ENCODE measurements at places on chromosomes 7 and 10.

- peak; percentile 57 for DNase-seq
These were observed 194.9 kb downstream of the SUGCT start for GRCh38 chr7:40329601-40330153.

GRCh38 chr7:39088730-39089593, 111.3 kb downstream of the POU6F2 start:
- no peak for DNase-seq

DNA sequence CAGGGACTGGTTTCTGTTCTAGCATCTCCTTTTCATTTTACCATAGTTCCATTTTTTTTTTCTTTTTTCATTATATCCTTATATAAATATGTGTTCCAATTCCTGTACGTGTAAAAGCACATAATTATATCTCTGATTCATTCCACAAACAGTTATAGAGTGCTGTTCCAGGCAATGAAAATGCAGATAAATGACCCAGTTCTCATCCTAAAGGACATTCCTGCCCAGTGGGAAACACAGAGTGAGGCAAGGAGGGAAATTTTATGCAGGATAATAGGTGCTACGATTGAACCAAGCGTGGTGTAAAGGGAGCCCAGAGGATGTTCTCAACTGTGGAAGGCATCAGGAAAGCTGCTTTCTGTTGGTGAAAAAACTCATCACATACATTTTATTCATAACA, 408.1 kb downstream of the GATA3 start:
- no peak for DNase-seq

- DNase-seq = no peak
These were observed 9.1 kb upstream of the DENND2A start for GRCh38 chr7:140649556-140650205.

DNA sequence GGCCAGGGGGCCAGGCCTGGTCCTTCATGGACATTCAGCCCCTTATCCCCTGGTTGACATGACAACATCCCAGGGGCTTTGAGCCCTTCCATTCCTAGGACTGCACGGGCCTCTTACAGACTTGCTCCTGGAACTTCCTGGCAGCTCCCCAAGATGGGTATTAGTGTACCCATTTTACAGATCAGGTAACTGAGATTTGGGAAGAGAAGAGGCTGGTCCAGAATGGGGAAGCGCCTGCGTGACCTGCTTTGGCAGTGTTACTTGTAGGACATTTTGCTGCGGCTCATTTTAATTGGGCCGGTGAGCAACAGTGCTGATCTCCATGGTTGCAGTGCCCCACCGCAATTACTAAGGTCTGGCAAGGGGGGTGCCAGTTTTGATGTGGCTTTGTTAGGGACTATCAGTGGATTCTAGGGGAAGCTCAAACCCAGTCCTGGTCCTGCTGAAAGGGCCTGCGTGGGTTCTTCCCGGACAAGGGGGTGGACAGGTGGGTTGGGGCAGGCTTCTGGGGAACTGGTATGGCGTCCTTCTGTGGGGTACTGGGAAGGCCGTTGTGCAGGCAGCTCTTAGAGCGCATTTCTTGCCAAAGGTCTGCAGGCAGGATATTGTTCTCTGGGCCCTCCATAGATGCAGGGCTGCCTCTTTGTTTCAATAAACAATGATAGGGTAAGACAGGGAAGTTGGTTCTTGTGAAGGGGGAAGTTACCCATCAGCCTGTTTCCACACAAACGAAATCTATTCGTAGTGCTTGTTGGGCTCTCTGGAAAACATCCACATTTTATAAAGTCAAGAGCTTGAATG, 137.6 kb downstream of the RGS10 start:
- no peak for DNase-seq

DNA sequence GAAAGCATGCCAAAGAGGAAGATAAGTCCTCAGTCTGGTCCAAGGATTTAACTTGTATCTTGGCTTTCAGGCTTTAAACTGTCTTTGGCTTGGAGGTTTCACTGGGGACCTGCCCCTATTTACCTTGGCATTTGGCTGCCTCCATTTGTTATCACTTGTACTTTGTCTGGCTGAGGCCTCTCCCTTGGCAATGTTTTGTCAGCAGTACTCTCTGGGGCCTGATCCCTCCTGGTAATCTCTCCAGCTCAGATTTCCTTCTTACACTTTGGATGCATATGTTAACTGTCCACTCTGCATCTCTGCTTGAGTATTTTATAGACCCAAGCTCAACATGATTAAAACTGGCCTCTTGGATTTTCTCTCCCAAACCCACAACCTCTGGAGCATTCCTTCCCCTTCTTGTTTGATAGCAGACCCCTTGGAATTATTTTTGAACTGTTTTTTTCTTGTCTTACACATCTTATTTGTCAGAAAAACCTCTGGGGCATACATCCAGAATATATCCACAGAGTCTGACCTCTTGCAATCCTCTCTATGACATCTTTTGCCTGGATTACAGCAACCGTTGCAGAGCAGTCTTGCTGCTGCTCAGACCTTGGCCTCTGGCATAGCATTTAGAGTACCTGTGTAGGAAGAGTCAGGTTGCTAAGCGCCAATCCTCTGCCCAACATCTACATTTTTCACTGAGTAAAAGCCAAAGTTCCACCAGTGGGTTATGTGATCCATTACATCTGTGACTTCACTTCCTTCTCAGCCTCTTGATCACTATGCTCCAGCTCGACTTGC, 35.2 kb downstream of the ZNF487 start:
- no peak for DNase-seq

GRCh38 chr7:132243463-132243862, 332.8 kb downstream of the PLXNA4 start:
- DNase-seq = no peak

DNA sequence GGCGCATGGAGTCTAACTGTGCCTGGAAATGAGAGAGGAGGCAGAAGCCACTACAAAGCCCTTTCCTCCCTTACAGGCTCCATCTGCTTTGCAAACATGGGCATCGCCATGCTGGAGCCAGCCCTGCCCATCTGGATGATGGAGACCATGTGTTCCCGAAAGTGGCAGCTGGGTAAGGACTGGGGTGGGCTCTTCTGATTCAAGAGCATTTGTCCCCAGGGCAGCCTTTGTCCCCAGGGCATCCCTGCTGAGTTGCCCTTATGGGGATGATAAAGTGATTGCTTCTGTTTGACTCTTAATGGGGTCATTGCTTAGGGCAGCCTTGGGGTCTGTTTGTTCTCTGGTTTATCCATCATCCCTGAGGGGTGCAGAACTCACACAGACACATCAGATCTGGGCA, 16.8 kb downstream of the SLC18A2 start:
- no peak for DNase-seq

GRCh38 chr10:63744060-63744941, 223.1 kb downstream of the REEP3 start:
- peak; percentile 50 for DNase-seq

- no peak for DNase-seq
These were observed 35.4 kb downstream of the AKR1B15 start for GRCh38 chr7:134584290-134584689.

All from astrocyte of the cerebellum (primary cell).